ENCODE measurements at places on chromosomes 13 and 19. TPM values are rescaled to one million over a fixed set of nuclear protein-coding genes. Genes with fewer than 3 reads are reported as not detected.

The PALM gene
- 0.22 TPM for total RNA-seq

DNA sequence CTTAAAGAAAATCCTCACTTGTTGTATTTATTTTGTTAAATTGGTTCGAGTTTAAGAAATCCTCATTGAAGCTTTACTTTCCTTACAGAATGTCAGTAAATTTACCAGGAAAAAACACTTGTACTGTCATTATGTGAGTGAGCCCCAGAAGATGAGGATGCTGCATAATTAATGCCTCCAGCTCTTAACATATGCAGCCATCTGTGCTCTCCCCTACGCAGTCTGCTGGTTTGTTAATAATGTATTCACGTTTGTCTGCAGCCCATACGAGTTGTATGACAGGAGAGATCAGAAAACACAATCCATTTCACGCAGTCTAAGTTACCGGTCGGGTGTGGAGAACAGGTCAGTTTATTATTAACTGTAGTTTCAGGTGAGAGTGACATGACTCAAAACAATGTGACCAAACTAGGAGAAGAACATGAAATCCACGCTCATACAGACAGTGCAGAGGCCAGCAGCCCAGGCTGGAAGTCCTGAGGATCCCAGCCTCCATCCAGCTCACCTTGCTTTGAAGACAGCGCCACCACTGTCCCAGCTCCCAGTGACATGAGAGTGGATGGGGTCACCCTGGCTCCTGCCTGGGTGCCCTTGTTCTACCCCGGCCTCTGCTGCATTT is 19.8 kb upstream of the ATP11A start:
- H3K4me1 ChIP-seq = peaks cover 14% of the 10 kb centered on the region
- DNase-seq = no peak
- H3K27me3 ChIP-seq = peaks cover 5% of the 10 kb centered on the region
- H3K36me3 ChIP-seq = no peaks in the 10 kb centered on the region
- H3K27ac ChIP-seq = no peak overlapping the region

GRCh38 chr13:87147076-87147475 is 524.1 kb upstream of the SLITRK5 start:
- H3K27ac ChIP-seq = no peak overlapping the region
- no peak overlapping the region for H3K4me3 ChIP-seq
- no peak for DNase-seq
- no peaks in the 10 kb centered on the region for H3K36me3 ChIP-seq
- H3K4me1 ChIP-seq = no peaks in the 10 kb centered on the region

The ZNF30 gene
- 4.4 TPM for total RNA-seq

The GPR108 gene
- 64.8 TPM for total RNA-seq

DNA sequence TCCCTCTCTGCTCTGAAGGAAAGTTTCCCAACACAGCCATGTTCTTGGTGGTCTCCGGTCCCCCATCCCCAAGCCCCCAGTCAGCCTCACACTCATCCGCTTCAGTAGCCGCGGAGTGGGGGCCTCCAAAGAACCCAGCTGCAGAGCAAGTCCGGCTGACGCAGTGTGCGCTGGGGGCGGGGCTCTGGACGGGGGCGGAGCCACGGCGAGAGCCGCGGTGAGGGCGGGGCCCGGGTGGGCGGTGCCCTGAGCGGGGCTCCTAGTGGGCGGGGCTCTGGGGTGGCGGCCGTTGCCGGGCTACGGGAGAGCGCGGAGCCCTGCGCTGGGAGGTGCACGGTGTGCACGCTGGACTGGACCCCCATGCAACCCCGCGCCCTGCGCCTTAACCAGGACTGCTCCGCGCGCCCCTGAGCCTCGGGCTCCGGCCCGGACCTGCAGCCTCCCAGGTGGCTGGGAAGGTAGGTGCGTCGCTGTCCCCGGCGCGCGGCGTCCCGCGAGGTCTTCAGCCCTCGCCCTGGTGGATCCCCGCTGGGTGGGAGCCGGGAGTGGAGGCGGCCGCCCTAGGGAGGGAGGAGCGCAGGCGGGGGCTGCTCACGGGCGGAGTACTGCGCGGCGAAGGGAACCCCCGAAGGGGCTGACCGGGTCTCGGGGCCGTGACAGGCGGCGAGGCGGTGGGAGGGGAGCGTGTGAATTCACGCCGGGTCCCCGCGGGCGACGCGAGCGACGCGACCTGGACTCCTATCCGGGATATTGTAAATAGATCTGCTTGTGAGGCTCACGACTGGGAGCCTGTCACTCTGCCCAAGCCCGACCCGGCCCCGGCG is 9.1 kb downstream of the TNFRSF19 start:
- peaks cover 10% of the 10 kb centered on the region for H3K4me1 ChIP-seq
- peak overlapping the region; percentile 71 for H3K4me3 ChIP-seq
- peak; percentile 92 for DNase-seq
- H3K36me3 ChIP-seq = no peaks in the 10 kb centered on the region

DNA sequence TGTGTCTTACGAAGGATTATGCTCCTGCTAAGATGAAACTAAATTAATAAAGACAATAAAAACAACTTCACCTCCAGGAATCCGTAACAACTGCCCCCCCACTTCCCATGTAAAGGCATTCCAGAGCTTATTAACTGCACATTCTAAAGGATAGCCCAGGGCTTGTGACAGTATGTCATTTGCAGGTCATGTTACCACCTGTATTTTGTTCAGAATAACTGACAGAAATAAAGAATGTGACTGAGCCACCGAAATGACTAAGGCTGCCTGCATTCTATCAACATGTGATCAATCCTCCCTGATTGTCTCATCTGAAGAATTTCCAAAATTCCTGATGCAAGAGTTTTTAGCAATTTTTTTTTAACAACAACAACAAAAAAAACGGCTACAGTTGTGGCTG is 117.2 kb downstream of the MIPEP start:
- no peaks in the 10 kb centered on the region for H3K36me3 ChIP-seq
- no peak overlapping the region for H3K4me3 ChIP-seq
- no peak for DNase-seq
- H3K27me3 ChIP-seq = no peaks in the 10 kb centered on the region

DNA sequence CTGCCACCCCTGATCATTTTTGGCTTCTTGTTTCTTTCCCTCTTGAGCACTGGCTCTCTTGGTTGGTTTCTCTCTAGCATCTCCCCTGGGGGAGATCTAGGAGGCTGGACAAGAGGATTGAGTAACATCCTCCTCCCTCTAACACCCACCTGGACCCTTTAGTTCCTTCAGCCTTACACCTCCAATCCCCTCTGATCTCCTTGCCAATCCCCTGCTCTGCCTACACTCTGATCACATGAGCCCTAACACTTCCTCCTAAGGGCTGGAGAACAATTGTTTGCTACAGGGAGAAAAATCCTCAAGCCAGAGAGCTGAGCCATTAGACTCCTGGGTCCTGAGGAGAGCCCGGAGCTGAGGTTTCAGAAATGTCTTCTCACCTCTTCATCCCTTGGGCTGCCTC is 65.9 kb upstream of the ADGRL1 start:
- H3K27ac ChIP-seq = no peak overlapping the region
- H3K36me3 ChIP-seq = peaks cover 3% of the 10 kb centered on the region
- no peak overlapping the region for H3K4me3 ChIP-seq
- no peak for DNase-seq

DNA sequence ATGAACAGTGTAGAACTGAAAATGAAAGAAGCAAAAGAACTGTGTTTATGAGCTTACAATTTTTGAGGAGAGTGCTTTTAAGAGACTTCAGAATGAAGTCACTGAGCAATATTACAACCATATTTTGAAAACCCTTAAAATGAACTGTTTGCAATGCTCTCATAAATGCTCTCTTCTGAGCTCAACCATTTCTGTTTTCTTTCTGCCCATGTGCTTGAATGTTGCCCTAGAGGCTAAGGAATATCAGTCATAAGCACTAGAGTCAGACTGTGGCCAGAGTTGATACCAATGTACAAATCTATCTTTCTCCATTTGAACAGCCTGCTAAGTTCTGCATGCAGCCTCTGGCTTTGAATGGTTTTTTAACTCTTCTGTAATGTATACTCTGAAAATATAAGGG is 1092.8 kb downstream of the PCDH9 start:
- H3K27ac ChIP-seq = no peak overlapping the region
- no peaks in the 10 kb centered on the region for H3K4me1 ChIP-seq
- H3K36me3 ChIP-seq = no peaks in the 10 kb centered on the region
- no peak for DNase-seq
- no peaks in the 10 kb centered on the region for H3K27me3 ChIP-seq

DNA sequence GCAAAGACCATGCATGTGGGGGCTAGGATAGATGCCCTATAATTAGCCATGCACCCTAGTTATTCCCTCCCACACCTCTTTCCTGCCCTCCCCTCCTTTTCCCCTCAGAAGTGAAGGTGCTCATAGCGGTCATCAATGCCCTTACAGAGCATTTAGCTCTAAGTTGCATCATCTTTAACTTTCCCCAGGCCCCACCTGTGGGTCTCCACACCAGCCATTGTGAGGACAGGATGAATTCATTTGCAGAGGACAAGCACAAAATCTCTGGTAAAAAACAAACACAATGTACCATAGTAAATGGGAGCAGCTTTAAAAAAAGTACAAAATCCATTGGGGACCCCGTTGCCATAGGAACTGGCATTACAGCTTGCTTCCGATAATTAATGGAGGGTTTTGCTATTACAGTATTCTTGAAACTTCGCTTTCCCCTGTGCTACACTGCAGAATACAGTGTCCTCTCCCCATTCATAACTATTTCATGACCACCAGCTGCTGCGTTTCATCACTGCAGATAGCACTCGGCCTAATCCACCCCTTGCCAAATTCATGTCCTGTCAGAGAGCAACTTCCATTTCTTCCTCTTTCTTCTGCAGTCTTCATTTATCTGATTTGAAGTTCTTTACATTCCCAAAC is 110.5 kb downstream of the ZDHHC20 start:
- H3K27ac ChIP-seq = no peak overlapping the region
- no peaks in the 10 kb centered on the region for H3K36me3 ChIP-seq
- H3K4me1 ChIP-seq = peaks cover 13% of the 10 kb centered on the region
- DNase-seq = no peak
- no peaks in the 10 kb centered on the region for H3K27me3 ChIP-seq

- peak within 1 kb of the TSS; percentile 63 for H3K27ac ChIP-seq
- H3K36me3 ChIP-seq = no peaks in the 10 kb centered on the region
- peaks cover 28% of the 10 kb centered on the region for H3K4me1 ChIP-seq
- DNase-seq = peak; percentile 76
- H3K4me3 ChIP-seq = peak within 1 kb of the TSS; percentile 79
These were observed at the start of gene PPM1N for GRCh38 chr19:45498411-45499195. Gene PPM1N, plus strand, starts transcription at chr19:45498443. Its CDS starts 30 bp downstream, at chr19:45498473.

The ZNF547 gene
- 1.5 TPM for total RNA-seq

DNA sequence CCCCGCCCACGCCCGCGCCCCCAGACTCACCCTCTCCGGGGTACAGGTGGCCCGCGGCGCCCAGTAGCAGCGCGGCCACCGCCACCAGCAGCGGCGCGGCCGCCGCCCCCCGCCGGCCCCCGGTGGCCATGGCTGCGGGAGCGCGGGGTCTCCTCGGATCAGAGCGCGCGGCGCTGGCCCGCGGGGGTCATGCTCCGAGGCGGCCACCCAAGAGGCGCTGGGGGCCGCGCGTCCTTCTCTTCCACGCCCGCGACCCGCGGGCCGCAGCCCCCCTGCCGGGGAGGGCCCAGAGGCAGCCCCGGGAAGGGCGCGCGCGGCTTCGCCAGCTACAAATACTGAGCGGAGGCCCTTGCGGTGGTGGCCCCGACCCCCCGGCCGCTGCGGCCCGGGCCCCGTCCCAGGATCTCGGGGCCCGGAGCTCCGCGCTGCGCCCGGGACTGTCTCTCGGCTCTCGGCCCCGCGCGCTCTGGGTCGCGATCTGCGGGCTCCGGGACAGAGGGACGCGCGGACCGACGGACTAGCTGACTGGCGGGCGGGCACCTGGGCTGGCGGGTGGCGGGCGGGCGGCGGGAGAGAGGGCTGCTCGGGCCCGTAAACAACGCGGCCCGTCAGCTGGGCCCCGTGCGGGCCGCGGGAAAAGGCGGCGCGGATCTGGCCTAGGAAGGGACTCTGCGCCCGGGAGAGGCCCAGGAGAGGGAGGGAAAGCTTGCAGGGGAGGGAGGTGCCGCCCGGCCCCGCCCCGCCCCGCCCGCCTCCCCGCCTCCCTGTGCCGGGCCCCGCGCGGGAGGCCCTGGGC is at the start of gene INSR:
INSR (minus strand) TSS at position 653 of the 796 bp plus-strand sequence; CDS start at position 130, 523 bp downstream.
- H3K36me3 ChIP-seq = no peaks in the 10 kb centered on the region
- H3K4me3 ChIP-seq = peak within 1 kb of the TSS; percentile 68
- DNase-seq = peak; percentile 57
- no peak within 1 kb of the TSS for H3K27ac ChIP-seq

The DKKL1 gene
- not detected for total RNA-seq

DNA sequence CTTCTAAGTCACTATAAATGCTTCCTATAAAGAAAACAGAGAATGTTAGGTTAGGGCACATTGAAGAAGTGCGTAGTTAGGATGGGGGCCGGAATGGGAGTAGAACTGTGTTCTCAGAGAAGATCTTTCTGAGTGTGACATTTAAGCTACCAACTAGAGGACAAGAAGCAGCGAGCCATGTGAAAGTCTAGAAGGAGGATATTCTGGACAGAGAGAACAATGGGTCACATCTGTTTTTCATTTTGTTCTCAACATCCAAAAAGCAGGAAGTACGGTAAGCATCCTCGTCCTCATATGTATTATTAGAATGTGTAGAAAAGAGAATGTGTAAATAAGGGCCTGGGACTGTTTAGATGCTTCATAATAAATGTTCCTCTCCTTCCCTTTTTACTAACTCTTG is 44.5 kb upstream of the PARP4 start:
- H3K27ac ChIP-seq = no peak overlapping the region
- no peak for DNase-seq
- no peaks in the 10 kb centered on the region for H3K36me3 ChIP-seq
- H3K27me3 ChIP-seq = peaks cover 31% of the 10 kb centered on the region

The NMRK2 gene
- not detected for total RNA-seq

The TEX101 gene
- total RNA-seq = not detected

DNA sequence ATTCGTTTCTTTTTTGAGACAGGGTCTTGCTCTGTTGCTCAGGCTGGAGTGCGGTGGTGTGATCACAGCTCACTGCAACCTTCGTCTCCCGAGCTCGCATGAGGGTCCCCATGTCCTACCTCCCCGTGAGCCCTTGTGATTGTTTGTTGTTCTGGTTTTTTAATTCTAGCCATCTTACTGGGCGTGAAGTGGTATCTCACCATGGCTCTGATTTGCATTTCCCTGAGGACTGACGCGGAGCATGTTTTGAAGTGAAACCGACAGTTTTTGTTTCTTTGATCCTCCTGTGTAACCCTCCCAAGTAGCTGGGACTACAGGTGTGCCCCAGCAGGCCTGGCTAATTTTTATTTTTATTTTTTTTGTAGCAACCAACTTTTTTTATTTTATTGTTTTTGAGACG is 21.7 kb downstream of the GNG7 start:
- no peak overlapping the region for H3K27ac ChIP-seq
- H3K36me3 ChIP-seq = no peaks in the 10 kb centered on the region
- no peaks in the 10 kb centered on the region for H3K4me1 ChIP-seq
- no peak overlapping the region for H3K4me3 ChIP-seq

- no peaks in the 10 kb centered on the region for H3K36me3 ChIP-seq
- no peaks in the 10 kb centered on the region for H3K27me3 ChIP-seq
- no peak overlapping the region for H3K4me3 ChIP-seq
- no peak overlapping the region for H3K27ac ChIP-seq
- H3K4me1 ChIP-seq = no peaks in the 10 kb centered on the region
These were observed 110.8 kb upstream of the POSTN start for GRCh38 chr13:37709318-37709717.

GRCh38 chr13:73388586-73388985 is 329.8 kb downstream of the KLF5 start:
- no peaks in the 10 kb centered on the region for H3K36me3 ChIP-seq
- no peaks in the 10 kb centered on the region for H3K4me1 ChIP-seq
- no peak overlapping the region for H3K27ac ChIP-seq
- peaks cover 9% of the 10 kb centered on the region for H3K27me3 ChIP-seq
- H3K4me3 ChIP-seq = no peak overlapping the region
- DNase-seq = no peak

GRCh38 chr13:71751073-71751472 is 115.9 kb downstream of the DACH1 start:
- DNase-seq = no peak
- no peaks in the 10 kb centered on the region for H3K36me3 ChIP-seq
- H3K4me1 ChIP-seq = no peaks in the 10 kb centered on the region
- H3K27me3 ChIP-seq = no peaks in the 10 kb centered on the region
- no peak overlapping the region for H3K27ac ChIP-seq

The LRFN3 gene
- total RNA-seq = 6.6 TPM

Measured in activated CD8-positive, alpha-beta T cell treated with anti-CD3 and anti-CD28 coated beads for 36 hours (primary cell).